ENCODE measurements at places on chromosomes 3 and 15.

DNA sequence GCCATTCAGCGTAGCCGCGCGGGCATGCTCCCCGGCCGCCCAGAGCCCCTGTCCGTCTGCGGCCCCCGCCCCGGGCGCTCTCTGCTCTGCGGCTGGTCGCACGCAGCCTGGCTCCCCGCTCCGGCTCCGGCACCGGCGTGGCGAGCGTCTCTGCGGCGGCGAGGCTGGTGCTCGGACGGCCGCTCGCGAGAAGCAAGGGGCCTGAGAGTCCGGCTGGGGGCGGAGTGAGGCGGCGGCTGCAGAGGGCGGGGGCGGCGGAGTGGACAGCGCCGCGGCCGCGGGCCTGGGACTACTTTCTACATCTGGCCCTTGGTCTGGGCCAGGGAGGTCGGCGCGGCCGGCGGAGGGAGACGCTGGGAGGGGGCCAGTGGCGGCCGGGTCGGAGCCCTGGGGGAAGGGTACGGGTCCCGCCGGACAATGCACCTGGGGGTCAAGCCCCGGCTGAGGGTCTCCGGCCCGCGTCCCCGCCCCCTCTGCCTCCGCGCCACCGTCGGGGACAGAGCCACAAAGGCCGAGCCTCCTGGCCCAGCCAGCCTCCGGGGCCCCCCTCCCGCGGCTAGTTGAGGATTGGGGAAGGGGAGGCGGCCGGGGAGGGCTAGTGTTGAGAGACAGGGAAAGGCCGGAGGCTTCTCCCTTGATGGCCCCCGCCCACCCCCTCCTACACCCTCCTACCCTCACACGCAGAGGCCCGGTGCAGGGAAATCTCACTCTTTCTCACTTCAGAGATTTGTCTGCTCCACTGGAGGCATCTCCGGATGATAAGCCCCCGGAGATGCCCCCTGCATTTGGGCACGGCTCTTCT lies at the start of gene PRTG:
PRTG (minus strand) TSS at position 226 of the 802 bp plus-strand sequence; CDS start at position 5, 221 bp downstream.
- peak; percentile 25 for DNase-seq

DNA sequence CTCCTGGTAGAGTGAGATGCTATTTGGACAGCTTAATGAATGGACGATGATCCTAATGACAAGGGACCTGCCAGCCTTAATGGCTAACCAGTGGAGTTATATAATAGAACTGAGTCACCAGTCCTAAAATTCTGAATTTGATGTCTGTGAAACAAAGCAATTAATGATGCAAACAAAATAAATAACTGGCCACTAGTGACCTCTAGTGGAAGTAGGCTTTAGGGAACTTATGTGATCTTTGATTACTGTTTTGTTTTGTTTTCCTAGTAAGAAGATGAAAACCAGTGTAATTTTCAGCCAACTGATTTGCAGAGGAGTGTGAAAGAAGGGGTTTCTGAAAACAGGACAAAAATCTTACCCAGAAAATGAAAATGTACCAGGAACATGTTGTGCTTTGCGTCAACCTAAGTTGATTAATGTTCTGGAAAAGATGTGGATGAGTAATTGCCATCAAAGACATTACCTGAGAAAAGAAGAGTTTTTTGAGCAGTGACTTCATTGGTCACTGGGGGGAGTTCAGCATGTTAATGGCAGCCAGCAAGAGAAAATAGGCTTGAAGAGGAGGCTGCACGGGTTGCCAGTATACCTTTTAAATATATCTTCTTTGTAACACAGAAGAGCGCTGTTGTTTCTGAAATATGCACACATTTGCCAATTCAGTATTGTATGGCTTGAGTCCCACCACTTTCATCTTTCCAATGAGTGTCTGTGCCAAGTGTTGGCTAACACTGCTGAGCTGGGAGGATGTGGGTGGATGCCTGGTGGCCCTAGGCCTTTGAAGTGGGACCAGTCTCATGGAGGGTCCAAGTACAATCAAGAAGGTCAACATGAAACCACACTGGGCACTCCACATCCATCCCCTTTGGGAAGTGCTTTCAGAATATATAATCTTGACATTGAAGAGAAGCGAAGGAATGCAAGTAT lies 9.3 kb downstream of the VEPH1 start:
- peak; percentile 71 for DNase-seq

- no peak for DNase-seq
Measured at GRCh38 chr15:29034151-29034550, 148.4 kb downstream of the APBA2 start.

DNA sequence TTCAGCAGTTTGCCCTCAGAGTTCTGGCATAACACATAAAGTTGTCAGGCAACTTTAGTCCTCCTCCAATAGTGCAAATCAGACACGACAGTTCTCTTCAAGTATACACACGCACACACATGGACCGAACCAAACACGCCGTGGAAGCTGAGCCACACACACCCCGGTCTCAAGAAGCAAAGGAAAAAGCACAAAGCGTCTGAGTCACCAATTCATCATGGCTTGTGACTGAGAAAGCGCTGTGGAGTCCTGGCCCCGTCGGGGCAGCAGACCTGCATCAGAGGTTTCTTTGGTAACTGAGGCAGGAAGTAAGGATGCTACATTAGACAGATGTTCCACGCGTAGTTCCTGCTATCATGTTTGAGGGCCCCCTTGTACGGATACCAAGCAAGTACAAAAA lies 85.7 kb downstream of the VGLL4 start:
- DNase-seq = no peak

DNA sequence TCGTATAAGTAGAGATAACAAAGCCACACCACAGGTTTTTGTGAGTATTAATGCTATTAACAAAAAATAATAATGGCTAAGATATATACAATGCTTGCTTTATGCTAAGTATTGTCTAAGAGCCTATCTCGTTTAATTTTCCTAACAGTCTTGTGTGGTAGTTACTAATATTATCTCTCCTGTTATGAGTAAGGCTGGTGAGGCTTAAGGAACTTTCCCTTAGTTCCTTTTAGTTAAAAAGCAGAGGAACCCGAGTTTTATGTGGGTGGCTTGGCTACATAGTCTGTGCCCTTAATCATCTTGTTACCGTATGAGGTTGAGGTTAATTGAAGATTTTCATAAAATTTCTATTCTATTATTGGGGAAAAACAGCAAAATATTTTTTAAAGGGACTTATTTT lies 218.4 kb downstream of the SOX2 start:
- no peak for DNase-seq

- DNase-seq = peak; percentile 49
Measured at GRCh38 chr3:194133661-194134230, 2.2 kb upstream of the HES1 start.

GRCh38 chr15:34223904-34224596 lies 766 bp upstream of the EMC4 start:
- DNase-seq = peak; percentile 76

- DNase-seq = no peak
Measured at GRCh38 chr3:115670911-115671310, 47.6 kb downstream of the GAP43 start.

Data from OCI-M1 (cell line).